ENCODE measurements at places on chromosomes 4 and X.
A peak's percentile ranks its signal among the peaks of the same experiment; 100 is the strongest.

DNA sequence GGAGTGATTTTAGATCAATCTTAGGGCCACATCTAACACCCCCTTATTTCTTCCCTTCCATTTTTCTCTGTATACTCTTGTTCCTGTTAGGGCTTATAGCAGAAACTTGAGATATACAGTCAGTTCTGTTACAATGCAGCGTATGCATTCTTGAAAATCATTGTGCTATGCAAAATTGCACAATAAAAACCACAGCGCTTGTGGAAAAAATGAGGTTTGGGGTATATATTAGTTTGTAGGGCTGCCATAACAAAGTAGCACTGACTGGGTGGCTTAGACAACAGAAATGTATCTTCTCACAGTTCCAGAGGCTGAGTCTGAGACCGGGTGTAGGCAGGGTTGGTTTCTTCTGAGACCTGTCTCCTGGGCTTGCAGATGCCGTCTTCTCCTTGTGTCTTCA lies 59.0 kb downstream of the WWC2 start:
- DNase-seq: no peak

DNA sequence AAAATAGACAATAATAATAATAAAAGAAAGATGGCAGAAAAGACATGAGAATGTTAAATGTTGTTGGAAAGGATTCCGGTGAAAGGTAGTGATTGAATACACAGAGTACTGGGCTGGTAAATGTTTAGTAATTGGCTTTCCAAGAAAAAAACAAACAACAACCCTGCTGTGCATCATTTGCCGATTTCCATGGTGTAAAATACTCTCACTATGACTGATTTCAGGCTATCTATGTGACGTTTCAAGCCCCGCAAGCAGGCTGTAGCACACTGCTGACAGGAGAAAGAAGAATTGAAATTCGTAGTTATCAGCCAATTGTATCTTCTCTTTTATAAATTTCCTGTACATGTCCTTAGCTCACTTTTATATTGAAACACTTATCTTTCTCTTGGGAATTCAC lies 13.6 kb upstream of the SEPTIN6 start:
- no peak for DNase-seq

GRCh38 chr4:7770224-7771050 lies 169.2 kb downstream of the AFAP1 start:
- DNase-seq: peak; percentile 45

- no peak for DNase-seq
Observed at GRCh38 chrX:70907900-70908299, 611 bp downstream of the TEX11 start.

DNA sequence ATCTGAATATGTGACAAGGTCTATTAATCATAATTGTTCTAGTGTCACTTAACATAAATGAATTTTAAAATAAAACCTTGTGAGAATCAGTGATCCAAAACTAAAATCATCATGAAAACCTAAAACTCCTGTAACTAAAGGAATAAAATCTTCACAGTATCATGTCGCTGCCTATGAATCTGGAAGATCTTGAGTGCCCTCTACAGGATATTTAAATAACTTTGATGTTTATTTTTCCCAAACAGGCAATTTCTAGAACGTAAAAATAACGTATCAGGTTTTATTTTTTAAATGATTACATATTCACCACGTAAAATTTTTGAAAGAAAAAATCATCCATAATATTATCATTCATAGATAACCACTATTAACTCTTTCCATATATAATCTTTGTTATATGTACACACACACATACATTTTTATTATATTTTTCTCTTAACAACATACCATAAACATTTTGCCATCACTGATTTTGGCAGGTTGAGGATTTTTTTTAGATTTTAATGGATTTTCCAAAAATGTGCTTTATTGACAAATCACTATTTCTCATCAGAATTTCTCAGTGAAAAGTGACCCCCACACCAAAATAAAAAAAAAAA lies 79.6 kb downstream of the COMMD8 start:
- no peak for DNase-seq

DNA sequence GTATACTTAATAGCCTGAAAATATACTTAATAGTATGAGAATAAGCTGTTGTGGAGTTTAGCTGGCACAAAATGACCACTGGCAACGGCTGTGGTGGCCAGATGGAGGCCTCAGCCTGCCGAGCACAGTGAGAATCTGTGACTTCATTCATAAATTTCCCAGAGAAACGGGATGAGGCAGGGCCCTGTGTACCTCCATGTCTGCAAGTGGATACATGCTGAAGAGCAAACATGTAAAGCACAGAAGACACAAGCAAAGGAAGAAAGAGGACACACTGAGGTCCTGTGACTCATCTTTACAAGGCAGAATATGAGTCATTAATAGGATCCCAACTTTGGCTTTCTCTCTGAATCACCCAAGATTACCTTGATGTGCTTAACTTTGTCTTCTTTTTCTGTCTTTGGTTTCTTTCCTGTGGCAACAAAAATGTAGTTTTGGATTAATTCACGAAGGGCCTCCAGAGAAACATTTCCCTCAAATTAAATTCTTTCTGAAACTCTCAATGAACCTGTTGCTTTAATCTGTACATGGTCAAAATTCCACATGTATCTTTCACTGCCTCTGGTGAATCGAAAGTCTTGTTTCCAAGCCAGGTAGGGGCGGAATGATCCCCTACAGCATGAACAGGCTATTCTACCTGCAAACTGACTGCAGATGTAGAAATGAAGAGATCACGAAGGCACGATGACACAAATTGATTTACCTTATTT lies 56.4 kb downstream of the IRF2 start:
- peak; percentile 27 for DNase-seq

DNA sequence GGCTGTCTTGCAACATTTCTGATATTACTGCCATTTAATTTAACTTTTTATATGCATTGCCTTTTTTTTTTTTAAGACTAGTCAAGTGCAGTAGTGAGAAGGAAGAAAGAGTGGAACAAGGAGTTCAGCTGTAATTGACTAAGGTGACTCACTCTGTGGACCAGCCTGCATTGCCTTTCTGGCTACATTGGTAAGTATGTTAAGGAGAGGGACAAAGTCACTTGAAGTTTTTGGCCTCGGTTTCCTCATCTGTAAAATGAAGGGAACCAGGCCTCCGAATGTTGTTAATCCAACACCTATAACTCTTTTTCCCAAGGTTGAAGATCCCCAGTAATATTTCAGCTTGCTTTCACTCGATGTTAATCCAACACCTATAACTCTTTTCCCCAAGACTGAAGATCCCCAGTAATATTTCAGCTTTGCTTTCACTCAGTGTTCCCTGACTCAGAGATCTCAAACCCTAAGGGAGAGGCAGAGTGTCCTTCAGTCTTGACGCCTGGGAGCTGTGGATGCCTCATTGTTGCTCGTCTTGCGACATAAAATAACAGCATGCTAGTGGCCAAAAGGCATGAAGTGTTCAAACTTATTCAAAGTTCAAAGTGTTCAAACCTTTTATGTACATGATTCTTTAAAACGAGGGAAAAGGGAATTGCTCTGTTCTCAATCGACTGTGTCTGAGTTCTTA lies 102.0 kb downstream of the SORBS2 start:
- DNase-seq: no peak

GRCh38 chrX:66020631-66021334 lies 19.1 kb downstream of the VSIG4 start:
- no peak for DNase-seq

- peak; percentile 31 for DNase-seq
Observed at GRCh38 chr4:183182873-183183725, 84.0 kb downstream of the WWC2 start.

- no peak for DNase-seq
Observed at GRCh38 chr4:37953620-37954293, 6.4 kb upstream of the PTTG2 start.

- DNase-seq: peak; percentile 37
Observed at GRCh38 chr4:129344058-129344457, 248.1 kb downstream of the C4orf33 start.

DNA sequence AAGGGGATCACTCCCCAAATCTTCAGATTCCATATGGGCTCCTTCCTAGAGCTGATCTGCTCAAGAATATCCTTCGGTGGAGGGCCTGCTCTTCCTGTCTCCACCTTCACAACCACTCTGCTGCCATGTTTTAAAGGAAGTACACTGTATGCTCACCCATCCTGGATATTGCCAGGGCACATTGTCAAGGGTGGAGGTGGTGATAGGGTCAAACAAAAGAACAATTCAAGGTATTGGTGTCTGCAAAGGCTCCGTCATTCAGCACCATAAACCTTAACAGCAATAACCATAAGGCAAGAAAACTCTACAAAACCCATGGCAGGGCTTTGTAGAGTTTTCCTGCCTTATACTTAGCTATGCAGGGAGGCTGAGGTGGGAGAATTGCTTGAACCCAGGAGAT lies 18.9 kb downstream of the NAAA start:
- DNase-seq: no peak

DNA sequence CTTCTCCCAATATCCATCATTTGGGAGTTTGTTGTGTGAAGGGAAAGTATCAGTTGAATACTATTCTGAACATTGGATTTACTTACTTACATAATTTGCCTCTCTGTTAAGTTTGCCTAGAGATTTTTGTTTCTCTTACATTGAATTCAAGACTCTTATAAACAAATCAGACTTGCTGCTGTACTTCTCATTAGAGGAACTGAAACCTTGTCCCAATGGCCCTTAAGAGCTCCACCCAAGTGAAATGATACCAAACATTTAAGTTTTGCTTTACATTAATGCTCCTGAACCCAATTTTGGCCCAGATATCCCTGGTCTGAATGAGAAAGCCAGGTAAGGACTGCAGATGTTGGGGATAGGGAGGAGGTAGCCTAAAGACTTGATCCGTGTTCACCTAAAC lies 32.0 kb downstream of the HAND2 start:
- DNase-seq: no peak

DNA sequence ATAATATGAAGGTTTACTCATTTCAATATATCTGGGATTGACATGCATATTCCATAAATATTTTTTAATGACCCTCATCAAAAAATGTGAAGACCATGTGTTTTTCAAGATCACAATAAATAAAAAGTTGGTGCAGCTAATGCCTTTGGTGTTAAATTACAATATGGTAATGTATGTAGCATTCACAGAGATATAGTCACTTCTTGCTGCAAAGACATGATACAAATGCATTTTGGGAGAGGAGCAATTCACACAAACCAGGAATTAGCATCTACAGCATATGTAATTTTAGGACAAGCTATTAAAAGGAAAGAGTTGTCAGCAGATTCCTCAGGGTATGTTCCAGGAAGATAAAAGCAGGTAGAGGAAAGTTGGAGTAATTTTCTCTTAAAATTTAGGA lies 734.5 kb upstream of the HTR2C start:
- DNase-seq: no peak

Data from activated naive CD4-positive, alpha-beta T cell treated with anti-CD3 and anti-CD28 coated beads for 36 hours (primary cell).